ENCODE measurements at places on chromosomes 1 and 21.
A peak's percentile ranks its signal among the peaks of the same experiment; 100 is the strongest.

GRCh38 chr1:67468066-67468718, 38.0 kb upstream of the SERBP1 start:
- no peak for DNase-seq

DNA sequence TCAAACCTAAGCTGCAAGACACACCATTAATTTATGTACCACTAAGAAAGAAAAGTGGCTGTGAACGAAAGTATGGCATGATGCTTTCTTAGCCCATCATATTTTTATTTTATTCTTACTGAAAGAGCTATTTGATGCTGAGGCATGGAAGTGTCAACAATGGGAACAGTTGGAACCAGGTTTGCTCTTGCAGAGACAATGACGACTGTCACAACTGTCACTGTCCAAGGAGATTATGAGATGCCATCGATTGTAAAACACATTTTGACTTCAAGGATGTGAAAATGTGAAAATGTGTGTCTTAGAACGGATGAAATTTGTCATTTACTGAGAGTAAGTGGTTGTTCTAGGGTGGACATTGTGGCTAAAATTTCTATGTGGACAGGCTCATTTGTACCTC, 2.8 kb upstream of the ACTL8 start:
- DNase-seq, result no peak

DNA sequence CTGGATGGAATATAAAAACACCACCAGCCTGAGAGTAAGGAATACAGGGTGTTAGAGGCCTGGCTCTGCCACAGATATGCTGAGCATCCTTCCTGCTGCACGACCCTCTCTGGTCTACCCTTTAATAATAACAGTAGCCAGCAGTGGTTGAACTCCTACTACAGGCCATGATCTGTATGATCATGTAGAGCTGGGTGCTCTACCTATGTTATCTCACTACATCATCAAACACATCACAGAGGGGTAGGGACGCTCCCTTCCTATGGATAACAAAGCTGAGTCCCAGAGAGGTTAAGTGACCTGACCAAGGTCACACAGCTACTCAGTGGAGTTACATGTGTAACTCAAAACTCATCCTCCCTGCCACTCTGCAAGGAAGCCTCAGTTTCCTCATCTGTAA, 13.0 kb upstream of the MYOM3 start:
- DNase-seq, result no peak

- DNase-seq, result no peak
Measured at GRCh38 chr1:206729507-206729906, 41.1 kb upstream of the IL19 start.

DNA sequence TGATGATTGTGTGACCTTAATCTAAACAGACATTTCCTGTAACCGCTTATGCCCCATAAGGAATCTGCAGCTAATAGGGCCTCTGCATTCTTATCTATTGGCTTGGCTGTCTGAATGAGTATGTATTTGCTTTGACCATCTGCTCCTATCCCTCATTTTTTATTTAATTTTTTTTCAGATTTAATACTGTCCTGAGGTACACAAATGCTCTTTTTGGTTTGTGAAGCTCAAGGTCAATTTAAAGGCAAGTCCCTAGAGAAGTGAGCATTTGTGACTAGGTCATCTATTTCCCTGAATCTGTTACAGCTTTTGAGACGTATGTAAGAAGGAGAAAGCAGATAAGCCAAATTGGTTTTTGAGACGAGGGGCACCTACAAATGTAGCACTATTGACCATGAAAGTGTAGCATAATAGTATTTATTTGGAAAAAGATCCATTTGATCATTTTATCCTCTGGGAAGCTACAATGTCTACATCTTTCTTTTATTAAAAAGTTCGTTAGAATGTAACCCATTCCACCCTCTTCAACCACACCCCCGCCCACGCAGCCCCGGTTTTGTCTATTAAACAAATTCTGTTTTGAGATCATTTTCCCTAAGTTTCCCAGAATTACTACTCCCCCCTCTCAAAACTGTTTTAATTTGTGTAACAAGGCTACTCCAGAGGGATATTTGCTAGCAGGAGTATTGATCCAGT, 69.2 kb upstream of the HSPA13 start:
- DNase-seq, result peak; percentile 48

DNA sequence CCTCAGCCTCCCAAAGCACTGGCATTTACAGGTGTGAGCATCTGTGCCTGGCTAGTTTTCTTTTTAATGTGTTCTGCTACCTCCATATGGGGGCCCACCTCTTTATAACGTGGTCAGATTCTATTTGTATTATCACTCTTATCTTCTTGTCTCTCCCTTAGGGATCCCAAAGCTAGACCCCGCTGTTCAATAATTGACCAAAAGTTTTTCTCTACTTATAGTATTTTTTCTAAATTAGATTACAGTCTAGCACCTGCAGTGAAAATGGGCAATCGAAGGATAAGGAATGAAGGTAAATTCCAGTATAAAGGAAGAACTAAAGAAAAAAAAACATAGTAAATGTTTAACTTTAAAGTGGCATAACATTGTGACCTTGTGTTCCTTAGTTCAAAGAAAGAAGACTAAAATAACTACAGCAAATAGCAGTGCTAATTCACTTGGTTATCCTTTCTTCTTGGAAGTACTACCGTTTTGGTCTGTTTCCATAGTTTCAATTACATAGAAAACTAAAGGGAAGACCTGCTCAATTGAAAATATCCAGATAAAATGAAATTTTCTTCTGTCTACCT, 24.1 kb downstream of the NFYC start:
- no peak for DNase-seq

DNA sequence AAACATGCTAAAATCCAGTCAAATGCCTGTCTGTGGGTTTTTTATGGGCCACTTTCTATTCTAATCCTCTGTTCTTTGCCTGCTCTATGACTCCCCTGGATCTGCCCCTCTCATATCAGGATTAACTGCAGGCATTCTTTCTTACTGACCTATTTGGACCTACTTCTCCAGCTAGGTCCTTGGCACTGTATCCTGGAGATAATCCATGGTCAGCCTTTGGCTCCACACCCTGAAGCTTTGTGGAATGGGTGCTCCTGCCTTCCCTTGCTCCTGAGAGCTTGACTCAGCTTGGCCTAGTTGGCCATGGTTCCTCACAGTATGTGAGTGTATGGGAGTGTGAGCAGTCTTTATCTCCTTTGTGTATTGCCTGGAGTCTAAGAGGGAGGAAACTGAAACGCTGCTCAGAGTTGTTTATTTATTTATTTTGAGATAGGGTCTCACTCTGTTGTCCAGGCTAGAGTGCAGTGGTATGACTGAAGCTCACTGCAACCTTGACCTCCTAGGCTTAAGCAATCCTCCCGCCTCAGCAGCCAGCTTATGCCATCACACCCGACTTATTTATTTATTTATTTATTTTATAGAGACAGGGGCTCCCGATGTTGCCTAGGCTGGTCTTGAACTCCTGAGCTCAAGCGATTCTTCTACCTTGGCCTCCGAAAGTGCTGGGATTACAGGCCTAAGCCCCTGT, 28.7 kb upstream of the CDC14A start:
- DNase-seq, result no peak

DNA sequence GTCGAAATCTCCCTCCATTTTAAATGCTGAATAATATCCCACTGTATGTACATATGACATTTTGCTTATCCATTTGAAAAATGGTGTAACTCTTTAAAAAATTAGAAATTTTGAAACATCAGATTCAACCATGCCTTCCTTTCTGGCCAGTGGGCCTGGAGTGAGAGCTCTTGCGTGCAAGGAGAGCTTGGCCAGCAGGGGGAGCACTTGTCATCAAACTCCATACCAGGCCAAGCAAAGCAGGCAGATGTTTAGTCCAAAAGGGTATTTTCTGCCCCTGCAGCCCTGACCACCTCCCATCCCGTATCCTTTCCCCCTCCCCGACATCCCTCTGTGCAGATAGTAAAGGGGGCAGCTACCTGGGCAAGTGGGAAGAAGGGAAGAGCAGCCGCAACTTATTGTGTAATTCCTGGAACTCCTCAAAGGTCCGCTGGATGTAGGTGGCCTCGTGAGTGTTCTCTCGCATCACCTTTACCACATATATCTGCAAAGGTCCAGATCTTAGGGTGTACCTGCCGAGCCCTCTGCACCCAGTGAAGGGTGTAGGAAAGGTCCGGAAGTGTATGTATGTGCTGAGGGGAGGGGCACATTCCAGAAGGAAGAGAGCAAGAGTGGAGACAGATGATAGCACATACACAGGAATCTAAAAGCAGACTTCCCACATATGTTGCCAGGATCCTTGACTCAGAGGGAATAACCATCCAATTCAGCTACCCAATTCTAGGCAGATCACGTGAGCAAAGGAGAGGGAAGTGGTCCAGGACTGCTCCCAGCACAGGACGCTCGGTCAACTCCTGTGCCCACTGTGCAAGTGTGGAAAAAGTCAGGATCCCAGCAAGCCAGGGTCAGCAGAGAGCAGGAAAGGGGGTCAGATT, 19.9 kb upstream of the PPP1R15B start:
- peak; percentile 86 for DNase-seq

GRCh38 chr1:177902266-177902665, 67.6 kb downstream of the SEC16B start:
- no peak for DNase-seq

DNA sequence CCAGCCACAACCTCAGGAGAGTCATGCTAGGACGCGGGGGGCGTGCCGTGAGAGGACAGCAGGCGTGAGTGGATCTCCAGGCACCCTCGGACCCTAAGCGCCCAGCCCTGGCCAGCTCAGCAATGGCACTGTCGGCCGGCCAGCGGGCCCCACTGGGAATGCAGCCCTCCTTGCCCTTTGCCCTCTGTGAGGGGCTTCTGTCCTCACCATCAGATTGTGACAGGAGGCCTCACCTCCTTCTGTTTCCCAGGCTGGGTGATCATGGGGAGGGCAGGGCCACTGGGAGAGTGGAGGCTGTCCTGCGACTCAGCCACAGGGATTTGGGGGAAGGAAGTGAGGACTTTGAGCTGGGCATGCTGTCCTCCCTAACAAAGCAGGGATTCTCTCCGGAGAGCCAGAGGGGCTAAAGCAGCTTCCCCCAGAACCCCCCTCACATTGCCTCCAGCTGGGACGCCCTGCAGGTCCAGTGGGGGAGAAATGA, 6.6 kb upstream of the LRRC3 start:
- DNase-seq, result no peak

DNA sequence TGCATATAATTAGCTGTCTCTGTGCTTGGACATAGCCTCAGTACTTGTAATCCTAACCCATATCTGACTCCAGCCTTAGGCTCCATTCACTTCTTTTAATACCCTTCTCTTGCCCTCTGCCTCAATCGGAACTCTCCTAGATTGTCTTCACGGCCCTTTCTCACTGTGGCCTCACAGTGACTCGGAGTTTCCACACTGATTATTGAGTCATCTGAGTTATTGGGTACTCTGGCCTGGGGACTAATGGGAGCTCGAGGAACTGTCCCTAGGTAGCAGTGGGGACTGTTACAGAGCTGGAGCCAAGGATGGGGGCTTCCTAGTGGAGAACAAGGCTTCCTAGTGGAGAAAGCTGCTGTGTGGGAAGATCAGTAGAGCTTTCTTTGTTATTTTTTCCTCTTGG, 17.0 kb downstream of the TRAF5 start:
- DNase-seq, result no peak

GRCh38 chr1:244583358-244583982, 69.5 kb upstream of the DESI2 start:
- DNase-seq, result no peak

DNA sequence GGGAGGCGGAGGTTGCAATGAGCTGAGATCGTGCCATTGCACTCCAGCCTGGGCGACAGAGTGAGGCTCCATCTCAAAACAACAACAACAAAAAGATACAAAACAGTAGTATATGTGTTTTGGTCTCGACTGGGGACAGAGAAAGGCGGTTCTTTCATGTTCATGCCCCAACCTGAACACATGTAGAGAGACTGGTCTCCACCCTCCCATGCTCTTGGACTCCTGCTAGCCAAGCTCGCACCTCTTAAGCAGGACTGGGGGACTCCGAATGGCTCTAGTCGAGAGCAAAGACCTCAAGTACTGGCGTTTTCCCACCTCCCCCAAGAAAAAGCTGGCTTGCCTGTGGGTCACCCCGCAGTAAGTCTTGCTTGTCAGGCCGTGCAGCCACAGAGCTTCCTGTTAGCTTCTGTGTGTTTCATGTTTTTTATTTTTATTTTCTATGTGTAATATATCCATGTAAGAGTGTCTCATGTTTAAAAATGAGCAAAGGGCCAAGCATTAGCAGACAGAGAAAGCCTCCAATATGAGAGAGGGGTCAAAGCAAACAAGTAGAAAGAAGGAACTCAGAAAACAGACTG, 91.6 kb downstream of the SCCPDH start:
- no peak for DNase-seq

DNA sequence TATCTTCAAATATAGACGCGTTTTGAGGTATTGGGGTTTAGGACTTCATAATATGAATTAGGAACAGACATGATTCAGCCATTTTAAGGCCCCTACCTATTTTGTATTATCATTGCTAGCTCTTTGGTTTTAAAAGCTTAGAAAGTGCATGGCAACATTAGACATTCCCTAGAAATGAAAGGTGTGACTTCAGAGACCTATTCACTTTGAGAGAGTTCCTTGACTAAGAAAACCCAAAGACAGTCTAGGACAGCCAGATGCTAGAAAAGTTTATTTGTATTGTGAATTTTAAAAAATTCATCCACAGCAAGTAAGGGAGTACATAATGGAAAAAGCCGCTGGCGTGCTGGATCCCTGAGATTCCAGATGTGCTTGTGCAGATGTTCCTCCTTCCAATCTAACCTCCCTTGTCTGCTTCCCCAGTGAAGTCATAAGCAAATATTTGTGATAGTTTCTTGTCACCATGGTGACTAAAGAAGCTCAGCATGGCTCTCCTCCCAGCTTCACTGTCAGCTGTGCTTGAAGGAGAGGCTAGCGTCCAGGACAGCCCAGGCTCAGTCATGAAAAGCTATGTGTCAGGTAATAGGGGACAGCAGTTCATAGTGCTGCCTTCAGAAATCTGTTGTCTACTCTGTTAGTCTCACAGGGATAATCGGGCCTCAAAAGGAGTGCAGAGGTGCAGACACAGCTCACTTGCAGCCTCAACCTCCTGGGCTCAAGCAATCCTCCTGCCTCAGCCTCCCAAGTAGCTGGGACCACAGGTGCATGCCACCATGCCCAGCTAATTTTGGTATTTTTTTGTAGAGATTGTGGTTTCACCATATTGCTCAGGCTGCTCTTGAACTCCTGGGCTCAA, 34.8 kb downstream of the KPNA6 start:
- DNase-seq, result no peak

- DNase-seq, result no peak
Measured at GRCh38 chr21:30988706-30989105, 49.6 kb downstream of the KRTAP19-8 start.

GRCh38 chr1:163083690-163084089, 14.5 kb downstream of the RGS4 start:
- DNase-seq, result no peak

- DNase-seq, result no peak
Measured at GRCh38 chr1:28910379-28911115, 3.8 kb upstream of the EPB41 start.

Measured in activated T-cell treated with anti-CD3 and anti-CD28 coated beads, Interleukin-2, amount 50 U/mL, for 48 hours (primary cell).